ENCODE measurements at places on chromosomes 5 and 9. TPM values are rescaled to one million over a fixed set of nuclear protein-coding genes. Genes with fewer than 3 reads are reported as not detected.

- DNase-seq, result no peak
Observed at GRCh38 chr5:107634981-107635848, 35.5 kb downstream of the EFNA5 start.

The PCDHGA9 gene
- total RNA-seq, result 1.1 TPM

The COL23A1 gene
- 0.08 TPM for total RNA-seq

GRCh38 chr5:144142824-144143162, 27.7 kb downstream of the YIPF5 start:
- DNase-seq, result no peak

GRCh38 chr9:134474055-134474370, 147.8 kb downstream of the RXRA start:
- no peak for DNase-seq

GRCh38 chr9:133944746-133945135, 47.4 kb downstream of the VAV2 start:
- DNase-seq, result peak; percentile 71

The MYOT gene
- total RNA-seq, result not detected

The LOX gene
- total RNA-seq, result 19.2 TPM

GRCh38 chr5:79025054-79025472, 40.0 kb upstream of the ARSB start:
- peak; percentile 51 for DNase-seq

GRCh38 chr5:147565524-147565923, 55.7 kb upstream of the DPYSL3 start:
- no peak for DNase-seq

The C6 gene
- total RNA-seq, result not detected

GRCh38 chr9:127595611-127596010, 16.5 kb upstream of the STXBP1 start:
- no peak for DNase-seq

The TMEFF1 gene
- total RNA-seq, result 1.2 TPM

- DNase-seq, result no peak
Observed at GRCh38 chr9:127779136-127779981, 893 bp upstream of the SH2D3C start.

The BHMT2 gene
- total RNA-seq, result not detected

GRCh38 chr5:130109152-130109551, 204.9 kb downstream of the CHSY3 start:
- DNase-seq, result peak; percentile 67

DNA sequence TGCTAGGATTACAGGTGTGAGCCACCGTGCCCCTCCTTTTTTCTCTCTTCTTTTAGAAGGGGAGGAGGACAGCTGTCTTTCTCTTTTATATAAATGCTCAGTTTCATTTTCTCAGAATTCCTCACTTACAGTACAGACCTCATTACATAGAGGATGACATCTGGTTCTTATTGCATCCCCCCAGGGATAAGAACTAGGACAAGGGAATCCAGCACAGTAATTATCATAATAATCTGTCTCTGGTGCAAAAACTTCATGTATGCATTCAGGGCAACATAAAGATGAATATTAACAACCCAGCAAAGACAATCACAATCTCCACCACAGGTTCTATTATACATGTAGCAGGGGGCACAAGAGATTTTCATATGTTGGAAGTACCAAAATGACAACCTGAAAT, 5.1 kb downstream of the SPZ1 start:
- DNase-seq, result no peak

GRCh38 chr9:136835162-136835931, 6.9 kb upstream of the AJM1 start:
- DNase-seq, result no peak

DNA sequence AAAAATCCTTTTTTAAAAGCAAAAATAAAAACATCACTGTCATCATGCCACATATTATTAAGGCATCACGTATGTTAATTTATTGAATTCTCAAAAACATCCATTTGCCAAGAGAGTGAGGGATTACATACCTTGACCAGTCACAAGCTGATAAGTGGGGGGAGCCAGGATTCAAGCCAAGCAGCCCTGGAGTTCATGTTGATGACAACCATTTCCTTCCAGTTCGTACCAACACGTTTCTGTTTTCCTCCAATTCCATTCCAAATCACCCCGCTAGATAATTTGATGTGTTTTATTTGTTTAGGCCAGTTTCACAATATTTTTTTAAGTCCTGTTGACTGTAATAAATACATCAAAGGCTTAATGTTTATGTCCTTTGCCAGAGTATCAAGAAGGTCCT, 53.0 kb downstream of the SLC1A3 start:
- DNase-seq, result no peak

DNA sequence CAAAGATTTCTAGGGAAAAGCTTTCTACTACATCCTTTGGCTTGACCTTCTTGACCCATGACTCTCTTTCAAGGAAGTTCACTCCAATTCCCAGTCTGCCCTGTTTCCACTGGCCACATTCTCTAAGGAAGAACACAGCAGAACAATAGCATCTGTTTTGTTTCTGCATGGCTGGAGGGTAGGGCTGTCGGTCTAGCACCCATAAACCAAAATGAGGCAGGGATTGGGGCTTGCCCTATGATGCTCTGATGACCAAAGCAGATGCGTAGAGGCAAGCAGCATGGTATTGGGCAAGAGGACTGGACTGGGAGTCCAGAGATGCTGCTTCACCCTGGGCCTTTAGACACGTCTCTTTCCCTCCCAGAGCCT, 24.1 kb downstream of the GOLGA2 start:
- no peak for DNase-seq

DNA sequence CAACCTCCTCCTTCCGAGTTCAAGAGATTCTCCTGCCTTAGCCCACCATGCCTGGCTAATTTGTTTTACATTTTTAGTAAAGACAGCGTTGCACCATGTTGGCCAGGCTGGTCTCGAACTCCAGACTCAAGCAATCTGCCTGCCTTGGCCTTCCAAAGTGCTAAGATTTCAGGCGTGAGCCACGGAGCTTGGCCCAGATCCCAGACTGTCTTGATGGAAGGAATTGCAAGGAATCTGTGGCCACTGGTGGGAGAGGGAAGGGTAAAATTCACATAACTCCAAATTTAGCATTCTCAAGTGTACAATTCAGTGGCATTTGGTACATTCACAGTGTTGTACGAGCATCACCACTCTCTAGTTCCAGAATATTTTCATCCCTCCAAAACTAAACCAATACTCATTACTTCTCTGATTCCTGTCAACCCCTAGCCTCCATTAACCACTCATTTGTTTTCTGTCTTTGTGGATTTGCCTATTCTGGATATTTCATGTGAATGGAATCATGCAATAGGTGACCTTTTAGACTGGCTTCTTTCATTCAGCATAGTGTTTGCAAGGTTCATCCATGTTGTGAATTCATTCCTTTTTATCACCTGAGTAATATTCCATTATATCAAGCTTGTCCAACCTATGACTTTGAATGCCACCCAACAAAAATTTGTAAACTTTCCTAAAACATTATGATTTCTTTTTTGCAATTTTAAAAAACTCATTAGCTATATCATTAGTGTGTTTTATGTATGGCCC, 8.9 kb upstream of the MYO10 start:
- no peak for DNase-seq

The ZNF454 gene
- total RNA-seq, result 0.72 TPM

DNA sequence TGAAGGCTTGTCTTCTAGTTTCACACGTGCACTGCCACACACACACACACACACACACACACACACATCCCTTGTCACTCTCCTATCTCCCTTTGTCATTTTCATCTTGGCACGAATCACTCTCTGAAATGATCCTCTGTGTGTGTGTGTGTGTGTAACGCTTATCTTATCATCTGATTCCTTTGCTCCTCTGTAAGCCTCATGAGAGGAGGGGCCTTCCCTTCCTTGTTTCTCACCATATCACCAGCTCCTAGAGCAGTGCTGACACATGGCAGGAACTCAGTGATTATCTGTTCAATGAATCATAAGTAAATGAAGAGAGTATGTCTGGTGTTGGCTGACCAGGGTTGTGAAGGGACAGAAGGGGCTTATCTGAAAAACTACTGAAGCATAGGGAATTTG, 53.3 kb downstream of the PDE4D start:
- peak; percentile 79 for DNase-seq

- no peak for DNase-seq
Observed at GRCh38 chr5:80761966-80762365, 107.2 kb upstream of the DHFR start.

The NDUFS4 gene
- total RNA-seq, result 152 TPM

- no peak for DNase-seq
Observed at GRCh38 chr5:139078345-139078744, 119.8 kb downstream of the SIL1 start.

GRCh38 chr5:178425621-178426068, 164.5 kb downstream of the COL23A1 start:
- no peak for DNase-seq

- DNase-seq, result no peak
Observed at GRCh38 chr9:97651646-97652045, 18.0 kb downstream of the NCBP1 start.

GRCh38 chr5:1292846-1293415, 1.9 kb downstream of the TERT start:
- DNase-seq, result no peak

DNA sequence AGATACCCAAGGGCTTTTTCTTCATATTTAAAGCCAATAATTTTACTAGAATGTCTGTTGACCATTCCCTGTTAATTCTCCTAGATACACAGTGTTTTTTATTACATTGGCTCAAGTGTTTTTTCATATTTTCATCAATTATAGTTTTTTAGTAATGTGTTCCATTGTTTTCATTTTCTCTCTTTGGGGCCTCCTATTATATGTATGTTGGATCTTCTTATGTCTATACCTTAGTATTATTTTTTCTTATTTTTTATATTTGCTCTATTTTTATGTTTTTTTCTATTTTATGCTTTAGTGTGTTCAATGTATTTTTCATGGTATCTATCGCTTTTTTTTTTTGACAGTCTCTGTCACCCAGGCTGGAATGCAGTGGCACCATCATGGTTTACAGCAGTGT, 7.5 kb downstream of the KIAA1958 start:
- no peak for DNase-seq

DNA sequence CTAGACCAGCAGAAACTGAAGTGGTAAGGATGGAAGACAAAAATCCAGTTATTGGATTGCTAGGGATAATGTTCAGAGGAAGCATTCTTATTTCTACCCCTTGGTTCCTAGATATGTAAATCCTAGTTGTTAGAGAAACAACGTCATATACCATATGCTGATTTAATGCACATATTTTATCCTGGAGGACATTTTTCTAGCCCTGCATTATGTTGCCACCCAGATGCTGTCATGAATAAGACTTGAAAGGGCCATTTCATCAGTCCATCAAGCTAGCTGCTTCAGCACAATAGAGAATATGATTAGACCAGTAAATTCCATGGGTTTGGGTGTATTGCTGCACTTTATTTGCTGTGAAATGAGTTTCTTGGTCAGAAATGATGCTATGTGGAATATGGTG, 1736.4 kb downstream of the MAT2B start:
- DNase-seq, result no peak

The POC5 gene
- 43.9 TPM for total RNA-seq

GRCh38 chr5:166672431-166672830, 1619.0 kb upstream of the WWC1 start:
- no peak for DNase-seq

GRCh38 chr5:116032094-116032517, at the start of gene ARL14EPL:
TSS of gene ARL14EPL (plus strand) at chr5:116032472. CDS start at chr5:116051466, 18,994 bp downstream.
- peak; percentile 97 for DNase-seq

DNA sequence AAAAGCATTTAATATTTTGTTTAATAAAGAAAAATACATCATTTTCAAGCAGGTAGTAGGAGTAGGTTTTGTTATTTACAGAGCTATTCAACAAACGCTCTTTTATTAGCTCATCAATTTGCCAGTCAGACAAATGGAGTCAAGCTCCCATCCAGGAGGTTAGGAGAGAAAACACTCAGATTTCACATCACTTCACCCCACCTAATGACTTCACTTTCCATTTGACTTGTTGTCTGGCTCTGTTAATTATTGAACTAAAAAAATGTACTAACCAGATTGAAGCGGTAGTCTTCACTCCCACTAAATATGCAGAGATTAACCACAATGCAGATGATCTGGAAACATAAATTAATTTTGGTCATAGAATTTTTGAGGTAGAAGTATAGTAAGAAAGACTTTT, 193.6 kb upstream of the VCAN start:
- no peak for DNase-seq

- no peak for DNase-seq
Observed at GRCh38 chr9:137353223-137354152, 51.4 kb upstream of the NRARP start.

- no peak for DNase-seq
Observed at GRCh38 chr5:74848553-74849025, 17.6 kb downstream of the FAM169A start.

The TAF9 gene
- 164 TPM for total RNA-seq

DNA sequence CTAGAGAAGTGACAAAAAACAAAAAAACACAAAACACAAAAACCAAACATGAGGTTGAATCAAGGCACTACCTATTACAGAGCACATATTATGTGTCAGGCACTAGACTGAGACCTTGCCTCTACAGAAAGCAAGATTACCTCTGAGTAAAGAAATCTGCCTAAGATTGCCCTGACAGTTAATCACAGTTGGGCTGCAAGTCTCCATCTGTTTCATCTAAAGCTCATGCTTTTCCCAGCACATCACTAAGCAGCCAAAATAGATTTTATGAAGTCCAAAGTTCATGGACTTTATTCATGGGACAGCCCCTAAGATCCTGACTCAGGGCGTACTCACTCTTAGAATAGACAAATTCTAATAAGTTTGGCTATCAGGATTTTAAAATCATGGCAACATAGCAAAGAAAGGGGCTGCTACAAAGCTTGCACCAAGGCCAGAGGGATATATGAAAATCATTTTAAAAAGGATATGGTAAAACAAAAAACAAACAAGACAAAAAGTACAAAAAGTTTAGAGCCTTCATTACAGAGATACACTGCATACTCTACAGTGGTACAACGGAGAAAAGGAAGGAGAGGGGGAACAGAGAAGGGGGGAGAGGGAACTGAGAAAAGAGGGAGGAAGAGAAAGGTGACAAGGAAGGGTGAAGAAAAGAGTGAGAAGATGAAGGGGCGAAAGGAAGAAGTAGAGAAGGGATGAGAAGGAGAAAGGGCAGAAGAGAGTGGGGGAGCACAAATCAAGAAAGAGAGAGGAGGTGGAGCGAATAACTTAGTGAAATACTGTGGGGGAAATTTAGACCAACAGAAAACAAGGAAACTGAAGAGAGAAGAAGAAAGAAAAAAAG, 58.2 kb downstream of the RICTOR start:
- no peak for DNase-seq
